ENCODE measurements at places on chromosomes 16 and 17.

- no peak for DNase-seq
These were observed 27.2 kb downstream of the ARHGAP27 start for GRCh38 chr17:45405250-45406086.

DNA sequence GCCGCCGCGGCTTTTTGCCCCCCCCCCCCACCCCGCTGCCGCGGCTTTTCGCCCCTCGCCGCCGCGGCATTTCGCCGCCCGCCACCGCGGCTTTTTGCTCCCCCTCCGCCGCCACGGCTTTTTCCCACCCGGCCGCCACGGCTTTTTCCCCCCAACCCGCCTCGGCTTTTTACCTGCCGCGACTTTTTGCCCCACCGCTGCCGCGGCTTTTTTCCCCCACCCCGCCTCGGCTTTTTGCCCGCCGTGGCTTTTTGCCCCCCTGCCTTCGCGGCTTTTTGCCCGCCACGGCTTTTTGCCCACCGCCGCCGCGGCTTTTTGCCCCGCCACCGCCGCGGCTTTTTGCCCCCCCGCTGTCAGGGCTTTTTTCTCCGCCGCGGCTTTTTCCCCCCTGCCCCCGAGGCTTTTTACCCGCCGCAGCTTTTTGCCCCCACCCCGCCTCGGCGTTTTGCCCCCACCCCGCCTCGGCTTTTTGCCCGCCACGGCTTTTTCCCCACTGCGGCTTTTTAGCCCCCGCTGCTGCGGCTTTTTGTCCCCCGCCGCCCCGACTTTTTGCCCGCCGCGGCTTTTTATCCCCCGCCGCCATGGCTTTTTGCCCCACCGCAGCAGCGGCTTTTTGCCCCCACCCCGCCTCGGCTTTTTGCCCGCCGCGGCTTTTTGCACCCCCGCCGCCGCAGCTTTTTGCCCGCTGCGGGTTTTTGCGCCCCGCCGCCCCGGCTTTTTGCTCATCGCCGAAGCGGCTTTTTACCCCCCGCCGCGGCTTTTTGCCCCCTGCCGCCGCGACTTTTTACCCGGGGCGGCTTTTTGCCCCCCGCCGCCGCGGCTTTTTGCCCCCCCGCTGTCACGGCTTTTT, 527.8 kb upstream of the WSB1 start:
- no peak for DNase-seq

DNA sequence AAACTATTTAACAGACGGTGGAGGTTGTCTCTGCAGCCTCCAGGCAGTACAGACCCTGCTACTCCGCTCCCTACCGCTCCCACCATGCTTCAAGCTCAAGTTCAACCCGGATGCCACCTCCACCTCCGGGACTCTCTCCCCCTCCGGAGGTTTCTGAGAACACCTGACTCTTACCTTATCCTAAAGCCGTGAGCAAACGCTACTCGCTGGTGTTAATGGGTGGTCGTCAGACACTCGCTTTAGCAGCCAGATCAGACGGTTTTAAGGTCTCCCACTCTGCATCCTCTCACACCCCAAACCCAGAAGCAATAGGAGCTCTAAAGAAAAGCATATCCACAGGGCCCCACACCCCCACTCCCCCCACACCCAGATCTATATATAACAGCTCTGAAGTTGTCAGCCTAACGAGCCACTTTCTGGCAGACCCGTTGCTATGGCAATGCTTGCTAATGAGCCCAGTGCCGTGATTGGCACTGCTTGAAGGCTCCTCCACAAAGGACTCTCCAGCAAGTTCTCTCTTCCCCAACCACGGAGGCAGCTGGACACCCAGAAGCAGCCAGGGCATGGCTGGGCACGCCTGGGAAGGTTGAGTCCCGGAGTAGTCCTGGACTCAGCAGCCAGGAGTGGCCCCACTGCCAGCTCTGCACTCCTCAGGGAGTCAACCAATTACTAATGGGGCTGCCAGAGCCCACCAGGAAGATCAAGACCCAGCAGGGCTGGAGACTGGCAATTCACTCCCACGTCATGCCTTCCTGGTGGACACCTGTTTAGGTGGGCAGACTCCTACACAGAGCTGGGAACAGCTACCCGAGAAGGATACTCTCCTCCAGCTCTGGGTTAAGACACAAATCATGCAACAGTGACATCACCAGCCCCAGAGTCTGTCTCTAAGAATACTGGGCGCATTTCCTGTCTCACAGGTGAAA, 121.2 kb upstream of the RCVRN start:
- peak; percentile 46 for DNase-seq

DNA sequence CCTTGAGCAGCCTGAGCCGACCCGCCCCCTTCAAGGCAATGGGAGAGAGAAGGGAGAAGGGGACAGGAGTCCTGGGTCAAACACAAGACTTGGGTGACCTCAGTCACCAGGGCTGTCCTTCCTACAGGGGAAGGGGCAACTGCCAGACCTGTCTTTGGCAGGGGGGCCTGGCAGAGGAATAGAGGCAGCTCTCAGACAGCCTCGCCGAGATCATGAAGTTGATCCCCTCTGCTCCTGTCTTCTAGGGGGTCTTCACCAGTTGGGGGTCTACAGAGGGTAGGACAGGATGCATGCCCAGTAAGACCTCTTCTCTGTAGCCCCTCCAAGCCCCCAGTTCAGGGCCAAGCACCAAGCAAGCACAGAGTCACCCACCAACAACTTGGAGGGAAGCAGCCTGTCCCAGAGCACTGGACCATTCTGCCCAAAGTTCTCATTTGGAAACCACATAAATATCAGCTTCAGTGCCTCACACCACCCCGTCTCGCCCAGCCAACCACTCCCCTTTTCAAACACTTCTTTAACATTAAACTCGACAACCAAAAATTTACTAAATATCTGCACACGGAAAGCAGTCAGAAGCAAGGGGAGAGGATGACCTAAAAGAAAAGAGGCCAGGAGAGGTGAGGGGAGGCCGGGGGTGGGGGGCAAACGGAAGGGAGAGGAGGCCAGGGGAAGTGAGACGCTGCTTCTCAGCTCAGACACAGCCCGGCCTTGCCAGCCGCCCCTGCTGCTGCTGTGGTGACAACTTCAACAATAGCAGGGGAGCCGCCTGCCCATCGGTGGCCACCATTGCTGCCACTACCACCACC, 7.7 kb downstream of the DOK4 start:
- no peak for DNase-seq

GRCh38 chr17:71237903-71238538, 882.8 kb upstream of the SOX9 start:
- DNase-seq, result no peak

- no peak for DNase-seq
These were observed 7.6 kb downstream of the ASB16 start for GRCh38 chr17:44178133-44178532.

DNA sequence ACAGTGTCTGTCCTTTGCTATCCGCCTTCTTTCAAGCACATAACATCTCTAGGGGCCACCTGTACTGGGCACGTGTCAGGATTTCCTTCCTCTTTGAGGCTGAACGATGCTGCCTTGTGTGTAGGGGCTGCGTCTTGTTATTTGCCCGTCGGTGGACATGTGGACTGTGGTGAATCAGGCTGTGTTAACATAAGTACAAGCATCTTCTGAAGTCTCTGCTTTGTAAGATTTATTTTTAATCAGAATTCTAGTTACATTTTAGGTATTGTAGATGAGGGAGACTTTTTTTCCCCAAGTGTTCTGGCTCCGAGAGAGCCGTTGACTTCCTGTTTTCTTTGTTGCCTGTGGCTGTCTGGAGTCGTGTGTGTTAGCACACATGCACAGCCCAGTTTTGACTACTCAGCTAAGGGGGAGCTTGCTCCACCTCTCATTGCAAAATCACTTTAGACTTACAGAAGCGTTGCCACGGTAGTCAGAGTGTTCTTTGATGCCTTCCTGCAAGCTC, 26.1 kb downstream of the SPG7 start:
- no peak for DNase-seq

DNA sequence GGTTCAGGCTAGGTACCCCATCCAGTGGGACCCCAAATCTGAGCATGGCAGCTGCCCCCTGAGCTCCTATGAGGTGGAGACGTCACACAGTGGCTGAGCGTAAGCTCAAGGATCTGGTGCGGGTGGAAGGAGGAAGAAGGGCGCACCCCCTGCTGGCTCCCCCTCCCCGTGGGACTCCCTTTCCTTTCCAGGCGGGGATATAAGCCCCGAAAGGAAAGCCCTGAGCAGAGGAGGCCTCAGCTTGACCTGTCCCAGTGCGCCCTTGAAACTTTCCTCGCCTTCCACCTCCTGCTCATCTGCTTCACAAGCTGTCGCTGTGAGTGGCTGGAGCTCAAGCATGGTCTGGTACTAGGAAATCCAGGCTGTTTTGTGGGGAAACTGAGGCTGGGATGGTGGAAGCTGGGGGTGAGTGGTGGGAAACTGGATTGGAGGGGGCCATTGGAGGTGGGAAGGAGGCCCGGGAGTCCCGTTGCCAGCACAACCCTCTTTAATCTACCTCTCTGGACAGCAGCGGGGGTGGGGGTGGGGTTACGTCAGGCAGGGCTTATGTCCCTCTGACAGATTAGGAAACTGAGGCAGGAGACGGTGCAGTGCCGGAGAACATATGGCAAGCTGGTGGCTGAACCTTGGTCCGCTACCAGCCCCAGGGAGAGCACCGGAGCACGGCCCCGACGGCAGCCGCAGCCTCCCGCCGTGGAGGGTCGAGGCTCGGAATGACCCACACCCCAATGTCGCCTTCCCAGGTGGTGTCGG, 92.3 kb upstream of the TMEM97 start:
- no peak for DNase-seq

GRCh38 chr16:31250782-31251384, 8.9 kb upstream of the ITGAM start:
- DNase-seq, result no peak

DNA sequence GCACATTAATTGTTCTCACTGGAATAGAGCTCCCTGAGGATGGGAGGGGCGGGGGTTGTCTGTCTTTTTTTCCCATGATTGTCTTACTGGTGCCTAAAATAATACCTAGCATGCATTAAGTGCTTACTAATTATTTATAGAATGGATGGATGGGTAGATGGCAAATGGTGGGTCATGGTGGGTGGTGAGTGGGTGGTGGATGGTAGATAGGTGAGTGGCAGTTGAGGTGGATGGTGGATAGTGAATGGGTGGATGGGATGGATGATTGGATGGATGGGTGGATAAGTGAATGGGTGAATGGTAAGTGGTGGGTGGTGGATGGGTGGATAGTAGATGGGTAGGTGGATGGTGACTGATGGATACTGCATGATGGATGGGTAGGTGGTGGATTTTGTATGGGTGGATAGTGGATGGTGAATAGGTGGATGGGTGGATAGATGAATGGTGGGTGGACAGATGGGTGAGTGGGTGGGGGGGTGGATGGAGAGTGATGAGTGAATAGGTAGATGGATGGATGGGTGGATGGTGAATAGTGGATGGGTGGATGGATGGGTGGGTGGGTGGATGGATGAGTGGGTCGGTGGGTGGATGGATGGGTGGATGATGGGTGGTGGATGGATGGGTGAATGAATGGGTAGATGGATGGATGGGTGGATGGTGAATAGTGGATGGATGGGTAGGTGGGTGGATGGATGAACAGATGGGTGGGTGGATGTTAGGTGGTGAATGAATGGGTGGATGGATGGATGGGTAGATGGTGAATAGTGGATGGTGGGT, 51.6 kb downstream of the RBFOX3 start:
- DNase-seq, result no peak

All from left kidney (tissue), 8 donors.